ENCODE measurements at places on chromosomes 7 and 10. TPM values are rescaled to one million over a fixed set of nuclear protein-coding genes. Genes with fewer than 3 reads are reported as not detected.

GRCh38 chr10:132588301-132589013 lies 50.9 kb downstream of the INPP5A start:
- no peak for DNase-seq
- no peak overlapping the region for H3K27ac ChIP-seq
- H3K27me3 ChIP-seq: no peaks in the 10 kb centered on the region
- H3K4me1 ChIP-seq: peaks cover 29% of the 10 kb centered on the region
- H3K4me3 ChIP-seq: no peak overlapping the region

- no peak overlapping the region for H3K4me3 ChIP-seq
Measured at GRCh38 chr10:36224431-36224985, 582.4 kb upstream of the FZD8 start.

DNA sequence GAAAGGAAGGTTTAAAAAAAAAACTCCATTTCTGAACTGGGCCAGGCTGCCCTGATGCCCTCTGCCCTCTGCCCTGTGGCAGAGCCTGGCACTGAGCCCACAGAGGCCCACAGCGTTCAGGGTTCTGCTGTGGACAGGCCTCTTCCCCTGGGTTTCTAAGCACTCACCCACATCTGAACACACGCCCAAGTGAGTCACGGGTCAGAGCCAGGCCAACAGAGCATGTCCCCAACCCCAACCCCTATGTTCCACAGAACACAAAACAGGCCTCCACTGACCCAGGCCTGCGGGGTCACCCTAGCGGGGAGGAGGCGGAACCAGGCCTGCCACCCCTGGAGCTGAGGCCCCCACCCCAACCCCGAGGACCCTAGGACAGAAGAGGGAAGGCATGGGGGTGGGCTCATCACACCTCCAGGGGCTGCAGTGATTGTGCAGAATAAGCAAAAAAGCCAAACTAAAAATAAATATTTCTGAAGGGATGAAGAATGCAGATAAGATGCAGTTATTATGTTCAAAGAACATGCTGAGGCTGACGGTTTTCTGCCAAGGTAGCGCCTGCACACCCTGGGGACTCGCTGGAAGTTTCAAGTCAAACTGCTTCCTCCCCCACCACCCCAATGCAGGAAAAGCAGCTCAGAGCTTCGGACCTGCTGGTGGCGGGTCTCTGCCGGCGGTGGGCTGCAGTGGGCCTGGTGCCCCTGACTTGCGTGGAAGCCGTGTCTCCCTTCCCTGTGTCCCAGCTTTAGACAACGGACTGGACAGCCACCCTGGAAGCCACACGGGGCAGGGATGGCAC lies 5.4 kb downstream of the WDR86 start:
- no peak overlapping the region for H3K4me3 ChIP-seq
- H3K36me3 ChIP-seq: no peaks in the 10 kb centered on the region
- peaks cover 12% of the 10 kb centered on the region for H3K4me1 ChIP-seq
- no peak for DNase-seq

DNA sequence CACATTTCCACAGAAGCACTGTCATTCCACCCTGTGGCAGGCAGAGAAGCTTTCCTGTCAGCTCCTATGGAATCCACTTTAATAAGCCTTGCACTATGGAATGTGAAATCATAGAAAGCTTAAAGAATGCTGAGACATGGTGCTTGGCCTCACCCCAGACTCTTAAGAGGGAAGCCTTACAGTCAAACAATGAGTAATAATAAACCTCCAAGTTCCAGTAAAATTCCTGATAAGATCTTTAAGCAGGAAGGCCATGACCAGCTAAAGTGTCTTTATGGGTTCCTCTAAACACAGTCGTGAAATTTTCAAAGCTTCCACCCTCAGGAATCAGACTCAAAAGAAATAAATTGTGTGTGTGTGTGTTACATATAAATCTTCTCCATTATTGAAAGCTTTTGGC lies 11.9 kb upstream of the TEX36 start:
- H3K36me3 ChIP-seq: no peaks in the 10 kb centered on the region
- no peak overlapping the region for H3K4me3 ChIP-seq
- 0 out of 2 replicates have a peak, but pooled peaks cover 8% of the 10 kb centered on the region for H3K4me1 ChIP-seq
- no peak overlapping the region for H3K27ac ChIP-seq

GRCh38 chr7:2884161-2884560 lies 40.1 kb upstream of the GNA12 start:
- no peak overlapping the region for H3K27ac ChIP-seq
- H3K4me3 ChIP-seq: no peak overlapping the region
- H3K4me1 ChIP-seq: peaks cover 27% of the 10 kb centered on the region
- no peaks in the 10 kb centered on the region for H3K27me3 ChIP-seq
- no peaks in the 10 kb centered on the region for H3K36me3 ChIP-seq

DNA sequence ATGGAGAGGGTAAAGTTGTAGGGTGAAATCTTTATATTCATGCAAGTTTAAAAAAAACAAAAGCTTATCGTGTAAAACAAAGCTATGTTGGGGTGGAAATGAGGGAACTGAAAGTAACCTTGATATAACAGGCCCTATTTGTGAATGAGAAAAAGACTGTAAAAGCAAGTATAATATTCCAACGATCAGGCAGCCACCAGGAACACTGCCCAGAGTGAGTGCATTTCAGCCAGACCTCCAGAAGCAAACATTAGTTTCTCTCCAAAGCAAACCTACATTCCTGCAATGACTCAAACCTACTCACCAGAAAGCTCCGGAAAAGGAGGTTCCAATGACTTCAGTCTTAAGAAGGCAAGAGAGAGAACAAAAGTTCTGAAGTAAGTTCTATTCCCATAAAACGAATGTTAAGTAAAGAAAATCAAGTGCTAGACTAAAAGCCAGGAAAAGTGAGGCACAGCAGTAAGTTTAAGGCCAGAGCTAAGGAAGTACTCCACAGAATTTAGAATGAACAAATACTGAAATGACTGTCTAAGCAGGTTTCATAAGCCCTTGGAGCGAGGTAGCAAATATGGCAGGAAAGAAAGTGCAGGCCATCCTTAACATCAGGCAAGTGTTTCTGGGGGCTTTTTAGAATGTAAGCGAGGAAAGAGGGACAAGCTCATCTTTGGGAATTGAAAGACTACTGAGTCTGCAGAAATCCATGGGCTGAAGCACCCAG lies 493.1 kb downstream of the XPNPEP1 start:
- H3K4me1 ChIP-seq: no peaks in the 10 kb centered on the region
- no peaks in the 10 kb centered on the region for H3K27me3 ChIP-seq
- no peak overlapping the region for H3K4me3 ChIP-seq
- no peak overlapping the region for H3K27ac ChIP-seq
- no peaks in the 10 kb centered on the region for H3K36me3 ChIP-seq

Gene SFRP5
- 0.64 TPM for total RNA-seq

DNA sequence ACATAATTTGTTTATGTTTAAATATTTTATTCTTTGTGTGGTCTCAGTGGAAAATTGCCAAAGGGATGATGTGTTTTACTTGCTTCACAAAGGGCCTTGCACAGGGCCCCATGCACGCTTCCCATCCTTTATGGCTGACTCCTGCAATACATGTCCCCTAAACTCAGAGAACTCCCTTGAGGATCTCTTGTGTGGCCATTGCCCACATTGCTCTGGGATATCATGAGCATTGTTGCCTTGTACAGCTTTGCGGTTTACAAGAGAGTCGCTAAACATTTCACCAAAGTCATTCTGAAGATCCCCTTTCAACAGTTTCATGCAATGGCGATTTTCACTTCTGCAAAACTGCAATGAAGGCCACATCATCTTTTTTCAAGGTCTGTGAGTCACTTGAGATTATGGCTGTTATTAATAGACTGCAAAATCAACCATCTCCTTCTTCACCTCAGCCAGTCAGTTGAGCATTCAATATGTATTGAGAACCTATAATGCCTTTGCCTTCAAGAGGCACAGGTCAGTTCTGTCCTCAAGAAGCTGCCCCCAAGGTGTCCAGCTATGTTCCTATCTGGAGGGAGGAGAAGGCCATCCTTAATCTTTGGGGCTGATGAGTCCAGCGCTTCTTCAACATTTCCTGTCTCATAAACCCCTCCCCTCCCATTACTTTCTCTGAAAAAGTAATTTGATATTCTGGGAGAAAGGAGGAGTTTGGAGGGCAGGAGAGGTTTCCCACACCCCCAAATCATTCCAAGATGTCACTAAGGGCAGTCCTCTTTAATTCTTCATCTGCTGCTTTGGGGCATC lies 108.1 kb downstream of the CCDC71L start:
- no peaks in the 10 kb centered on the region for H3K4me1 ChIP-seq
- 0 out of 2 replicates have a peak, but pooled peaks cover 3% of the 10 kb centered on the region for H3K27me3 ChIP-seq
- H3K4me3 ChIP-seq: no peak overlapping the region
- H3K36me3 ChIP-seq: no peaks in the 10 kb centered on the region

GRCh38 chr7:70699271-70699670 lies 432.7 kb upstream of the GALNT17 start:
- H3K4me3 ChIP-seq: no peak overlapping the region
- no peak overlapping the region for H3K27ac ChIP-seq
- DNase-seq: no peak
- no peaks in the 10 kb centered on the region for H3K4me1 ChIP-seq
- H3K36me3 ChIP-seq: no peaks in the 10 kb centered on the region
- H3K27me3 ChIP-seq: peaks cover 23% of the 10 kb centered on the region

DNA sequence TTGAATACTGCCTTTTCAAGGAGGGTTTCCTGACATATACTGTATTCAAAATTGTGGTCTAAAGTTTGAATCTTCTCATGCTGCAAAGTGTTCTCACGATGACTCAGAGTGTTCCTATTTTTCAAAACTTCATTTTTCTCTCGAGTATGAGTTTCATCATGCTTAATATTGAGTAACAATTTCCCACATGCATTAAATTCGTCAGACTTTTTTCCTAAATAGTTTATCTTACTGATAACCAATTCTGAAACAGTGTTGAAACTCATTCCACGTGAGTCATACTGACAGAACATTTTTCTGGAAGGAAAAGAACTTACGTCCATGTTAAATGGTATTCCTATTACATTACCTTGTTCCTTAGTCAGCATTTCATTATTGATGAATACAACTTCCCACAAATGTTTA lies 44.1 kb downstream of the ZNF33B start:
- DNase-seq: no peak
- H3K36me3 ChIP-seq: peaks cover 4% of the 10 kb centered on the region
- no peaks in the 10 kb centered on the region for H3K27me3 ChIP-seq
- H3K4me1 ChIP-seq: no peaks in the 10 kb centered on the region
- H3K27ac ChIP-seq: no peak overlapping the region
- no peak overlapping the region for H3K4me3 ChIP-seq

- H3K4me1 ChIP-seq: no peaks in the 10 kb centered on the region
- H3K4me3 ChIP-seq: no peak overlapping the region
- H3K36me3 ChIP-seq: no peaks in the 10 kb centered on the region
- H3K27me3 ChIP-seq: 0 out of 2 replicates have a peak, but pooled peaks cover 2% of the 10 kb centered on the region
Measured at GRCh38 chr10:13360587-13360986, 12.5 kb upstream of the SEPHS1 start.

GRCh38 chr10:30343962-30344361 lies 5.1 kb downstream of the MTPAP start:
- H3K27me3 ChIP-seq: no peaks in the 10 kb centered on the region
- peaks cover 7% of the 10 kb centered on the region for H3K36me3 ChIP-seq
- H3K4me3 ChIP-seq: no peak overlapping the region

Data from Panc1 (cell line).